ENCODE measurements at places on chromosomes 5 and 9. TPM values are rescaled to one million over a fixed set of nuclear protein-coding genes. Genes with fewer than 3 reads are reported as not detected.
A peak's percentile ranks its signal among the peaks of the same experiment; 100 is the strongest.

GRCh38 chr5:96783326-96783725, 24.4 kb downstream of the ERAP1 start:
- H3K4me1 ChIP-seq, result peaks cover 15% of the 10 kb centered on the region
- H3K4me3 ChIP-seq, result no peak overlapping the region
- peaks cover 51% of the 10 kb centered on the region for H3K36me3 ChIP-seq
- DNase-seq, result no peak
- H3K27ac ChIP-seq, result no peak overlapping the region

GRCh38 chr5:3059488-3059887, 308.0 kb upstream of the IRX2 start:
- DNase-seq, result no peak
- no peak overlapping the region for H3K4me3 ChIP-seq

GRCh38 chr5:132050661-132051552, 9.5 kb upstream of the IL3 start:
- no peaks in the 10 kb centered on the region for H3K36me3 ChIP-seq
- H3K27me3 ChIP-seq, result no peaks in the 10 kb centered on the region
- H3K4me1 ChIP-seq, result peaks cover 15% of the 10 kb centered on the region
- DNase-seq, result no peak

- DNase-seq, result no peak
- no peak overlapping the region for H3K27ac ChIP-seq
- no peaks in the 10 kb centered on the region for H3K36me3 ChIP-seq
- H3K4me3 ChIP-seq, result no peak overlapping the region
These were observed 20.8 kb downstream of the LHFPL2 start for GRCh38 chr5:78627766-78628165.

GRCh38 chr5:16229357-16229940, 49.9 kb upstream of the MARCHF11 start:
- no peaks in the 10 kb centered on the region for H3K36me3 ChIP-seq
- H3K4me1 ChIP-seq, result no peaks in the 10 kb centered on the region
- DNase-seq, result no peak
- no peaks in the 10 kb centered on the region for H3K27me3 ChIP-seq

DNA sequence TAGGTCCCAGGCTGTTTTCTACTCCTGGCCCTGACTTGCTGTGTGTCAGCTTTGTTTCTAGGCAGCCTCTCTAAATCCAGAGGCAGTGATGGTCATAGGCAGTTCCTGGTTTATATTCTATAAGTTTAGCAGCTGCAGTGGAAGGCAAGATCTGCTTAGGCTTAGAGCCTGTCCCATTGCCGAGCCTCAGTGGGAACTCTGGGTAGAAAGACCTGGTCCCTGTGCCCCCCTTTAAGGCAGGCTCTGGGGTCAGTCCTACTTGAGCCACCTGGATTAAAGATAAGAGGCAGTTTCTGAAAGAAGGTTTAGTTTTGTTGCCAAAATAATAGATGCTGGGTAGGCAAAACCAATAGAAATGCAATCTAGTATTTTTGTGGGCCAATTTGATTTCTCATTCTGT, 13.6 kb downstream of the MCCC2 start:
- peaks cover 33% of the 10 kb centered on the region for H3K4me1 ChIP-seq
- peak overlapping the region; percentile 96 for H3K27ac ChIP-seq
- H3K36me3 ChIP-seq, result peaks cover 46% of the 10 kb centered on the region
- no peak overlapping the region for H3K4me3 ChIP-seq
- DNase-seq, result no peak

GRCh38 chr9:17802249-17802857, 223.5 kb downstream of the SH3GL2 start:
- H3K4me3 ChIP-seq, result no peak overlapping the region
- no peaks in the 10 kb centered on the region for H3K4me1 ChIP-seq
- H3K27me3 ChIP-seq, result no peaks in the 10 kb centered on the region
- DNase-seq, result no peak

GRCh38 chr5:113356487-113356886, 78.3 kb downstream of the TSSK1B start:
- no peaks in the 10 kb centered on the region for H3K27me3 ChIP-seq
- H3K4me1 ChIP-seq, result no peaks in the 10 kb centered on the region
- no peak overlapping the region for H3K4me3 ChIP-seq
- no peak overlapping the region for H3K27ac ChIP-seq
- no peaks in the 10 kb centered on the region for H3K36me3 ChIP-seq

DNA sequence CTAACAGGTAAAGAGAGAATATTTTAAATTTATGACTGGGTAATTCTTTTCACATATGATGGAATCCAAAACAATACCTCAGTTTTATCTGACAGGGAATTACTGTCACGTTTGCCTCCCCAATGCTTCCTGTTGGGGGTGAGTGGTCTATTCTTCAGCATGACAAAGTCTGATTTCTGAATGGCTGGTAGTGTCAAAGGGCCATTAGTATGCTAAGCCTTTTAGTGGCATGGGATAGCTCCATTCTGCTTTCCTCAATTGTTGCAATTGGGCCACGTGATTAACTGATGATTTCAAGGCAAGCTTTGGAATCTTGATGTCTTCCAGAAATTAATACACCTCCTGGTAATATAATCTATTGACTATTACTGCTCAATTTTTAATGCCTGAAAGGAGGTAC, 14.7 kb upstream of the NDUFS4 start:
- no peaks in the 10 kb centered on the region for H3K4me1 ChIP-seq
- peaks cover 9% of the 10 kb centered on the region for H3K27me3 ChIP-seq
- no peak overlapping the region for H3K4me3 ChIP-seq
- no peak overlapping the region for H3K27ac ChIP-seq
- no peak for DNase-seq
- H3K36me3 ChIP-seq, result no peaks in the 10 kb centered on the region

DNA sequence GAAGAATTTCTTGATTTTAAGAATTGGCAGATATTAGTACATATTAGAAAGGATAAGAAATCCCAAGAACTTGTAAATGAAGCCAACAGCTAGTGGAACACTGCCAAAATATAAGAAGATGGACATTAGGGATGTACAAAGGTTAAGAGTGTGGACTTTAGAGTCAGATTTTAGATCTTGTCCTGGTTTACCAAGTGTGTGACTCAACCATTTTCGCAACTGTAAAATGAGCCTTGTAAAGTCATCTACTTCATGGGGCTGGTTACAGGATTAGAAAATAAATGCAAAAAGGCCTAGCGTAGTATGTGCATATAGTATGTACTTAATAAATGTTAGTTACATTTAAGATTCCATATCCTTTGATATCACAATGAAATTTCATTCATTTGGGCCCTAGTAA, 260.0 kb downstream of the RAB3C start:
- H3K4me3 ChIP-seq, result no peak overlapping the region
- no peak overlapping the region for H3K27ac ChIP-seq
- H3K36me3 ChIP-seq, result no peaks in the 10 kb centered on the region
- H3K27me3 ChIP-seq, result peaks cover 10% of the 10 kb centered on the region
- H3K4me1 ChIP-seq, result no peaks in the 10 kb centered on the region

- no peaks in the 10 kb centered on the region for H3K36me3 ChIP-seq
- no peak for DNase-seq
- no peak overlapping the region for H3K4me3 ChIP-seq
- no peaks in the 10 kb centered on the region for H3K4me1 ChIP-seq
- H3K27me3 ChIP-seq, result peaks cover 15% of the 10 kb centered on the region
These were observed 164.7 kb upstream of the IRX4 start for GRCh38 chr5:2047341-2047927.

DNA sequence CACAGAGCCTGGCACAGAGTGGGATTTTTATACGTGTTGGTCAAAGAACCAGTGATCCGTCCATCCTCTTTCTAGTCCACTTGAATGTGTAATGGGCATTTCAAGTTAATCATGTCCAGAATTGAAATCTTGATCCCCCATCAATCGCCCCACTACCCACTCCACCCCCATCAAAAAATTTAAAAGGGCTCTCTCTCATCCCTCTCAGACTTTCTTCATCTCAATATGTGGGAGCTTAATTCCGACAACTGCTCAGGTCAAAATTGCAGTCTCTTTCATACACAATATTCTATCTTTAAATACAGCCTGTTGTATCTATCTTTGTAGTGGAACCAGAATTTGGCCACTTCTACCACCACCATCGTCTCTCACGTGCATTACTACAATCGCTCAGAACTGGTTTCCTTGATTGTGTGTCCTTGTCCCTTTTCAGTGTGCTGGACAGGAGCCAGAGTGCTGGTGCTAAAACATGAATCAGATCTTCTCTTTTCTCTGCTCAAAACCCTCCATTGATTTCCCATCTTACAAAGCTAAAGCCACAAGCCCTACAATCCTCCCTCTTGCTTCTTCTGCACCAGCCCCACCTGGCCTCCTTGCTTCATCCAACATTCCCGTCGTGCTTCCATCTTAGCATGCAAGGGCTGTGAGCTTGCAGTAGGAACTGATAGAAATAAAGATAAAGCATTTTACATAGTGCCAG, 786 bp upstream of the KIF3A start:
- H3K36me3 ChIP-seq, result peaks cover 6% of the 10 kb centered on the region
- H3K4me1 ChIP-seq, result peaks cover 35% of the 10 kb centered on the region
- no peak for DNase-seq
- peak overlapping the region; percentile 78 for H3K27ac ChIP-seq

DNA sequence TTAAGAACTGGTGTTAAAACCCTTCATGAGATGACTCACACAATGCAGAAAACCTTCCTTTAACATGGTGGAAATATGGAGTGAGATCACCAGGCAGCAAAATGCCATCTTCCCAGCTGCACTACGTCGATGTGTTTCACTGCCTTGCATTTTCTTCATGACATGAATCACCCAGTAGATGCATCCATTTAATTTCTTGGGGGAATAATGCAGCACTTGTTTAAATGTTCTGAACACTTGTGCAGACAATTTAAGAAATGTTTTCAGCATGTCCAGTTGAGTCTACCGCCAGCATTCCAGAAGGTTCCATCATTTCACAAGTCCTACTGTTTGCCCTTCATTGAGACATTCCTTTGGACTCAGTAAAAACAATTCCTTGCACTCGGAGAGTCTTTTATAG, 81.6 kb downstream of the ADAMTS16 start:
- no peak overlapping the region for H3K27ac ChIP-seq
- H3K36me3 ChIP-seq, result no peaks in the 10 kb centered on the region
- no peak overlapping the region for H3K4me3 ChIP-seq

DNA sequence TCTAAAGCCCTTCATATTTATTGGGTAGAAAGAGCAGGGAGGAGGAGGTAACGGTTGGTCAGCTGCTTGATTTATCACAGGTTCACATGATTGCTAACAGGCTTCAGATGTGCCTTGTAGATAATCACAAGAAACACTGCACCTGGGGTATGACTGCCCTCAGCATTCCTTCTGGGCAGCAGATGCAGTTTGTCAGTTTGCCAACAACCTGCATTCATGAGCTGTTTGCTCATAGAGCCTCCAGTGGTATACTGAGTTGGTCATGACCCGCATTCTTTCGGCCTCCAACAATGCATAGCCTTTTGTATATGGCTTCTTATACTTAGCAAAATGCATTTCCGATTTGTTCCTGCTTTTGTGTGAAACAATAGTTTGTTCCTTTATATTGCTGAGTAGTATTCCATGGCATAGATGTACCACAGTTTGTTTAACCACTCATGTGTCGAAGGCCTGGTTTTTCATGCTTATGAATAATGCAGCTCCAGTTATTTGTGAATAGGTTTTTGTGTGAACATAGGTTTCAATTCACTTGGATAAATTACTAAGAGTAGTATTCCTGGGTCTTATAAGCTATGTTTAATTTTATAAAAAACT, 83.6 kb downstream of the ARHGEF28 start:
- H3K27ac ChIP-seq, result no peak overlapping the region
- H3K27me3 ChIP-seq, result peaks cover 17% of the 10 kb centered on the region
- no peak for DNase-seq
- no peaks in the 10 kb centered on the region for H3K36me3 ChIP-seq
- no peak overlapping the region for H3K4me3 ChIP-seq
- H3K4me1 ChIP-seq, result no peaks in the 10 kb centered on the region

GRCh38 chr5:122727112-122727541, 47.8 kb upstream of the SNX2 start:
- peaks cover 19% of the 10 kb centered on the region for H3K27me3 ChIP-seq
- DNase-seq, result no peak
- H3K4me3 ChIP-seq, result no peak overlapping the region
- no peak overlapping the region for H3K27ac ChIP-seq

DNA sequence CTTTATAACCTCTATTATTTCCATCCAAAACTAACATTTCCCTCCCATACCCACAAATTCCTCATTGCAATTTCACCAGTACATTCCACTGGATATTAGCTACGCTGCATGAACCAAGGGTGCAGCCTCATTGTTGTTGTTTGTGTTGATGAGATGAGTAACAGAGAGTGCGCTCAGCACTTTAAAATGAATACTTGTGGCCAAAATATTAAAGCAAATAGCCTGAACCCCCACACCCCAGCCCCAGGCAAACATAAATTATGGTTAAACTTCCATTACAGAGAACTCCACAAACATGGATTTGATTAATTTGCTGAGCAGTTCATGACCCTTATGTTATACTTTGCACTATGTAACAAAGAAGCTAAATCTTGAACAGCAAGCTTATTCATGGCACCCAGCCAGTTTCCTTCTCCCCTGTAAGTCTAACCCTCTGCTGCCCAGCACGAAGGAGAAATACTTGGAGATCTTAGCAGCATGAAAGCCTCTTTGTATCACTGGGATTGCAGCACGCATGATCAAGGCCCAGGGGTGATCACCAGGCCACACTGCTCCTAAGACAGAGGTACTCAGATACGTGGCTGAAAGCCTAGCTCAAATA, 205.0 kb downstream of the DOCK8 start:
- no peak overlapping the region for H3K4me3 ChIP-seq
- H3K27me3 ChIP-seq, result no peaks in the 10 kb centered on the region
- DNase-seq, result no peak
- H3K36me3 ChIP-seq, result peaks cover 37% of the 10 kb centered on the region

DNA sequence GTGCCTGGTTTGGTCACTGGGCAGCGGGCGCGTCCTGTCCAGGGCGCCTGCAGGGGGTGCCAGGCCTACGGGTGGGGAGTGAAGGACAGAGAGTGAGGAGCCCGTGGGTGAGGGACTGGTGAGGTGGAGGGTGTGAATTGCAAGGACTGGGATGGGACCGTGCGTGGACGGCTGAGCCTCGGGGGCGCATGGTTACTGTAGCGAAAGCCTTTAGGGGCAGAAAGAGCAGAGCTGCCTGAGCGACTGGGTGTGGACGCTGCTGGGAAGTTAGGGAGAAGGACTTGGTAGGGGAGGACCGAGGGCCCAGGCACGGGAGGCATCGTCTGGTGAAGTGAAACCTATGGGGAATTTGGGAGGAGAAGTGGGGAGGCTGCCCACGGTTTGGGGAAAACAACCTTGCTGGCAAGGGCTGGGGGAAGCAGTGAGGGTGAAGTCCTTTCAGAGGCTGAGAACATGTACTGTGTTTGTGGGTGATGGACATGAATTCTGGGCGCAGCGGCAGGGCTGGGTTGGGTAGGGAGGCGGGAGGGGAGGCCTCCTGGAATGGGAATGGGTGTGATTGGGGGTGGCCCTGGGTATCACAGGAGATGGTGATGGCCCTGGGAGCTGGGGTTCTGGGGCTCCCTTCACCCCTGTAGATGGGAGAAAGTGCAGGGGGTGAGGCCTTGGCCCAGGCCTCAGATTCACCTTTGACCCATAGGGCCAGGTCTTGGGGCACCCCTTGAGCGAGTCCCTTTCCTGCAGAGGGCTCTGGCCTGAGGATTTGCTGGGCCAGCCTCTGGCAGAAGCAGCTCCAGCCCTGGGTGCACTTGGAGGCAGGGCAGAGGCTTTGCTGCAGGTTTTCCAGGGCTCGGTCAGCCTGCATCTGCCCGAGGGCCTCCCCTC, 1.7 kb upstream of the TOR4A start:
- H3K27ac ChIP-seq, result no peak overlapping the region
- no peaks in the 10 kb centered on the region for H3K27me3 ChIP-seq
- H3K4me3 ChIP-seq, result no peak overlapping the region
- no peak for DNase-seq

GRCh38 chr9:73714294-73714693, 562.6 kb downstream of the ANXA1 start:
- no peaks in the 10 kb centered on the region for H3K36me3 ChIP-seq
- H3K27me3 ChIP-seq, result no peaks in the 10 kb centered on the region
- H3K4me1 ChIP-seq, result no peaks in the 10 kb centered on the region
- H3K27ac ChIP-seq, result no peak overlapping the region

Gene MORN5
- total RNA-seq, result not detected

Gene RPS14
- total RNA-seq, result 3,882 TPM

Gene TOR4A
- 6.8 TPM for total RNA-seq

Gene LRRC19
- total RNA-seq, result not detected

Gene TRIM7
- total RNA-seq, result 2.9 TPM

All from activated CD4-positive, alpha-beta memory T cell treated with anti-CD3 and anti-CD28 coated beads for 36 hours (primary cell).